ENCODE measurements at places on chromosomes 13 and 19.

DNA sequence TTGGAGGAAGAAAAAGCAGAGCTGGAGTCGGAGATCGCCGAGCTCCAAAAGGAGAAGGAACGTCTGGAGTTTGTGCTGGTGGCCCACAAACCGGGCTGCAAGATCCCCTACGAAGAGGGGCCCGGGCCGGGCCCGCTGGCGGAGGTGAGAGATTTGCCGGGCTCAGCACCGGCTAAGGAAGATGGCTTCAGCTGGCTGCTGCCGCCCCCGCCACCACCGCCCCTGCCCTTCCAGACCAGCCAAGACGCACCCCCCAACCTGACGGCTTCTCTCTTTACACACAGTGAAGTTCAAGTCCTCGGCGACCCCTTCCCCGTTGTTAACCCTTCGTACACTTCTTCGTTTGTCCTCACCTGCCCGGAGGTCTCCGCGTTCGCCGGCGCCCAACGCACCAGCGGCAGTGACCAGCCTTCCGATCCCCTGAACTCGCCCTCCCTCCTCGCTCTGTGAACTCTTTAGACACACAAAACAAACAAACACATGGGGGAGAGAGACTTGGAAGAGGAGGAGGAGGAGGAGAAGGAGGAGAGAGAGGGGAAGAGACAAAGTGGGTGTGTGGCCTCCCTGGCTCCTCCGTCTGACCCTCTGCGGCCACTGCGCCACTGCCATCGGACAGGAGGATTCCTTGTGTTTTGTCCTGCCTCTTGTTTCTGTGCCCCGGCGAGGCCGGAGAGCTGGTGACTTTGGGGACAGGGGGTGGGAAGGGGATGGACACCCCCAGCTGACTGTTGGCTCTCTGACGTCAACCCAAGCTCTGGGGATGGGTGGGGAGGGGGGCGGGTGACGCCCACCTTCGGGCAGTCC lies 5.0 kb downstream of the FOSB start:
- no peak for DNase-seq

GRCh38 chr13:103908911-103909310 lies 842.7 kb upstream of the SLC10A2 start:
- no peak for DNase-seq

DNA sequence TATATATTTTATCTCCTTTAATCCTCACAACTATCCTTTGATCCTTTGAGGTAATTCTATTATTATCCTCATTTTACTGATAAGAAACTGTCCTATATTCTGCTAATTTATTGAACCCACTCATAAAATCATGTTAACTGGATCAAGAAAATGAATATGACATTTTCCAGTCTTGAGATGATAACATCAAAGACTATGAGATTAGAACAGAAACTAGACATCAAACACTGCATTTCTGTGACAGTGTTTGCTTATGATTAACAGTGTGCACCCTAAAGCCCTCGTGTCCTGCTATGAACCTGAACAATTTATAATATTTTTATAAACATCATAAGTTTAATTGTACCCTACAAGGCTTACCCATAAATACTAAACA lies 96.3 kb downstream of the TBC1D4 start:
- DNase-seq, result no peak

DNA sequence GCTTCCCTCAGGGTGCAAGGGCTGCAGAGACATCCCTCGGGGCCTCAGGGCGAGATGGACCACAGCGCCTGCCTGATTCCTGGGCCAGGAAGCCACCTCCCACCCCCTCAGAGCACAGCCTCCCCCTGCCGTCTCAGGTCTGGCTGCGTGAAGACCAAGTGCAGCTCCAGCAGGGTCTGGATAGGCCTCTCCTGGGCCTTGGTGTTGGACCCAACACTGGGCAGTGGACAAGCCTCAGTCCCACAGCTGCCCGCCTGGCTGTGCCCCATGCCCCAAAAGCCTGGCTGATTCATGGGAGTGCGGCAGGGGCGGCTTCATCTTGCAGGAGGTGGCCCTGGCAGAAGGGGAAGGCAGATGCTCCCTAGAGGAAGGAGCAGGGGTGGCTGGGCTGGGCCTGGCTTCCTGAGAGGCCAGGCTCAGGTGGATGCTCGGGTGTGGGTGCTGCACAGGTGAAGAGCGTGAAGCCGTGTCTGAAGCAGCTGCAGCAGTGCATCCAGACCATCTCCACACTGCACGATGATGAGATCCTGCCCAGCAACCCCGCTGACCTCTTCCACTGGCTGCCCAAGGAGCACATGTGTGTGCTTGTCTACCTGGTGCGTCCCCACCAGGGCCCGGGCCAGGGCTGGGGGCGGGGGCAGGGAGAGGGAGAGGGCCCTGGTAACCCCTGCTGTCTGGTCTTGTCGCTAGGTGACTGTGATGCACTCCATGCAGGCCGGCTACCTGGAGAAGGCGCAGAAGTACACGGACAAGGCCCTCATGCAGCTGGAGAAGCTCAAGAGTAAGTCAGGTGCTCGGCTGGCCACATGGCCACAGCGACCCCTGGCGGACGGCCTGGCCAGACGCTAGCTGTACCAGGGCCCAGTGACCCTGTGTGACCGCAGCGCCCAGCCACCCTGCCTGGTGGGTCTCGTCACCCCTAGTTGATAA lies 21.7 kb downstream of the MAU2 start:
- DNase-seq, result peak; percentile 64

GRCh38 chr19:53960886-53961285 lies 1.9 kb upstream of the CACNG8 start:
- DNase-seq, result no peak

GRCh38 chr19:5536337-5536894 lies 31.3 kb downstream of the TINCR start:
- peak; percentile 12 for DNase-seq

DNA sequence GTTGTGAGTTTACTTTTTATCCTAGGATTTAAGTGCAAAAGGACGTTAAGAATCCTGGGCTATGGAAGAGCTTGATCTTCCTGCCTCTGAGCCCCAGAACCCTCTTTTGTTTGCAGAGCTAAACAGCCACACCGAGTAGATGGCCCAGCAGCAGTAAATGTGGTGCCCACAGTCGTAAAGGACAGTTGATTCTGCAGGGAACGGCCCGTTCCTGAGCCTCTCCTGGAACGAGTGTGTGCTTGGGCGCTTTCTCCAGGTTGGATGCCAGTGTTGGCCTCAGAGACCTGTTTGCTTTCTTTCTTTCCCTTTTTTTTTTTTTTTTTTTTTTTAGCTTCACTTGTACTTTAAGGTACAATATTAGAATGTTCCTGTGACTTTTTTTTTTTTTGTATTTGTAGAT lies 41.7 kb downstream of the SPATA13 start:
- DNase-seq, result no peak

DNA sequence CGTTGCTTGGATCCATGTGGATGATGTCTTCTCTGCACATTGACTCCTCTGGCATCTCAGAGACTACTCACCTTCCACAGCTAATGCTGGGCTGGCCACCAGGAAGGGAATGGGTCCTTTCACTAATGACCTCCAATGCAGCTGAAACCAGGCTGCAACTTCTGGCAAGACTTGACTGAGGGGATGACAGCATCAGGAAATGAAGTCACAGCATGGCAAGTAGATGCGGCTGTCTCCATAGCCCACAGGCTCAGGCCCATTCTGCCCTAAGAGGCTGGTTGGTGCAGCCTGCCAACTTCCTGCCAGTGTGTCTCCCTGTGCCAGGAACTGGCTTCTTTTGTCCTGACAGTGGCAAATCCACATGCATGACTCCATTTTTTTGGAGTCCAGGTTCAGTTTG lies 467.3 kb downstream of the TSHZ3 start:
- DNase-seq, result no peak
